ENCODE measurements at places on chromosomes 11 and 22.

GRCh38 chr11:1845561-1846452, 7.0 kb downstream of the TNNI2 start:
- DNase-seq: no peak

- no peak for DNase-seq
Measured at GRCh38 chr11:63023222-63023814, 7.7 kb upstream of the SLC22A8 start.

GRCh38 chr11:6321356-6321755, 1.1 kb upstream of the CAVIN3 start:
- DNase-seq: no peak

DNA sequence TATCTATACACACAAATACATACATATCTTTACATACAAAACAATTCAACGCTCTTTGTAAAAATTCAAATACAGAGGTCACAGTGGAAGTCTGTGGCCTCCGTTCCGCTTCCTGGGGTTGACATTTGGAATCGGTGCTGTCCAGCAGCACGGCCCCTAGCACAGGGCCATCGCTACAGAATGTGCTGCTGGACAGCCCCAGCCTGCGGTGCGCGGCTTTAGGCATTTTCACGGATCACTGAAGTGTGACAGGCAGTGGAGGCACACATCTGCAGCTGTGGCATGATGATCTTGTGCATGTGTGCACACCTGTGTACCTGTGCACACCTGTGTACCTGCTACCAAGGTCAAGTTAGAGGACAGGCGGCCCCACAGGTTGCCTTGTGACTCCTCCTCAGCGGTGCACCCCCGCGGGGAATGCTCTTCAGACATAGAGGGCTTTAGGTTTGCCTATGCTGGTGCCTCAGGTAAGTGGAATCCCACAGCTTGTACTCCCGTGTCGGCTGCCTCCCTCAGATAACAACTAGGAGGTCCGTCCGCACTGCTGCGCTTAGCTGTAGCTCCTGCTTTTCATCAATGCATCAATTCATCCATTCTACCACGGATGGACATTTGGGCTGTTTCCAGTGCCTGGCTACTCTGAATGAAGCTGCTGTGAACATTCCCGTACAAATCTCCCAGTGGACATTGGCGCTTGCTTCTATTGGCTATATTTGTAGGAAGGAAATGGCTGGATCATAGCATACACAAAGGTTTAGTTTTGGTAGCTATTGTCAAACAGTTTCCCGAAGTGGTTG, 29.9 kb downstream of the GAL start:
- no peak for DNase-seq

DNA sequence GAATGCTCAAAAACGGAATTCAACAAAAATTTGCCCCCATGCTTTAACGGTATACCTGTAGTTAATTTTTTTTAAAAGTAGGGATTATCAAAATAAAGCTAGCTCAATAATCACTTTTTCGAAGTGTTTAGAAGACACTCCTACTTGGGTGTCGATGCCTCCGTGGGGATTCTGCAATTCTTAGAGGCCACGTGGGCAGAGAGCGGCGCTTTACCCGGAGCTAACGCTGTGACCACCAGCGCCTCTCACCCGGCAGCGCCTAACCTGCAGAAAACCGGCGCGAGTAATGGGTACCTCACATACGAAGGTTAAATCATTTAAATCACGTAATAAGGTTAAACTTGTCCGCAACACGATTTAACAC, 583 bp downstream of the TAF1D start:
- DNase-seq: peak; percentile 50

DNA sequence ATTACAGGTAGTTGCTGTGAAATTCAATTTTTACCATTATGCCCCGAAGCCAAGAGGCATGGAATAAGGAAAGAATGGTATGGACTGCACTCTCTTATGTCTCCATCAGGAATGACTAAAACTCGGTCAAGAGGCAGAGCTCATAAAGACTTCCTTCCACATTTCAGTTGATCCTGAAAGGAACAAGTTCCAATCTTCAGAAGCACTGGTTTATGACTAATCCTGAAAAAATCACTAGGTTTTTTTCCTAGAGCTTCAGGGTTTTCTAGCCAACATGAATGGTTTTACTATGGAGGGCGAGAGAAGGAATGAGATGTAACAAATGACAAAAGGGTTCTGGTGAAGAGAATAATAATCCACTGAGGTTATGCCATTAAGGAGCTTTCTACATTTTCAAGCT, 832.2 kb downstream of the NTM start:
- no peak for DNase-seq

DNA sequence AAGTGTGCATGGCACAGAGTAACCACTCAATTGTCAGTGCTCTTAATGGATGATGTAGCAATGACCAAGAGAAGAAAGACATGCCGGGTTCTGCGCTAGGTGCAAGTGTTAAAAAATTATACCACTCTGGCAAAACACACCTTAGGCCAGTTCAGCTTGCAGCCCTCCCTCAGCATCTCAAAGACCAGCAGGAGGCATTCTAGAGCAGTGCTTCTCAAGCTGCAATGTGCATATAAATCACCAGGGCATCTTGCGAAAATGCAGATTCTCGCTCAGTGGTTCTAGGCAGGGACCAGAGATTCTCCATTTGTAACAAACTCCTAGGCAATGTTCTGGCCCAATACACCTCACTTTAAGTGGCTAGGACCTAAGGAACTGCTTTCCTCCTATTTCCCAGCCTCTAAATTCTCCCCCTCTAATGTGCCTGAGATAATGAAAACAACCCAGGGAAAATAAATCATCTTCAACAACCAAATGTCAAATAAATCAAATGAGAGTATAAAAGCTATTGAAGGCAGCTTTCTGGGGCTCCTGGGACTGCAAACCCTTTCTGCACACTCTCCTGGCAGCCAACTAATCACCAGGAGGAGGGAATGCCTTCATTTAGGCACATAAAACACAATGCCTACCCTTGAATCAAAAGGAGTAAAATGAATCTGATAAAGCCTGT, 337.2 kb upstream of the API5 start:
- DNase-seq: no peak

DNA sequence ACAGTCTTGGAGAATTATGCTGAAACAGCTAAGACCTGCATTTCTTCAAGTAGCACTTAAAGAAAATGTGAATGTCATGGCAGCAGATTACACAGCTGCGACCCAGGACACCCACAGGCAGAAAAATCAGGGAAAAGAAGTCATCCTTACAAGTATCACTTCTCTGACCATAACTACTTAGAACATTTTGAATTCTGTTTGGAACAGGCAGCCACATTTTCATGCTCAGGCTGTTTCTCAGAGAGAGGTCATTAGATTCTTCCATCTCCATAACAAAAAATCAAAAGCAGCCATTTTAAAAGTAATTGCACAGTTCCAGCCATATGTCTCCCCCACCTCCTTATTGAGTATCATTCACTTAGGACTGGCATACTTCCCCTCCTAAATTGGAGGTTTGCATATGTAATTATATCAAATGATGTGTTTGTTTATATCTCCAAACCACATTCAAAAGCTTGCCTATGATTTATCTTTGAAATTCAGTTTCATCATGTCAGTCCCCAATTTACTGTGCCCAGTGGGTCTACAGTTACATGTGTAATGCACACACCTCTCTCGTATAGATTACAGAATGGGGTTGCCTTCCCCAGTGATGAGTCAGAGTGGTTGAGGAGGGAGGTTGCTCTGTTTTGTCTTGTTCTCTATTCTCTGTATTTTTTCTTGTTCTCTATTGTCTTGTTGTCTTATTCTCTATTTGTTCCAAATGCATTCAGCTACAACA, 276.5 kb upstream of the MTNR1B start:
- DNase-seq: no peak

- DNase-seq: no peak
Measured at GRCh38 chr11:64131683-64132190, 34.2 kb downstream of the MACROD1 start.

- no peak for DNase-seq
Measured at GRCh38 chr11:64566042-64566914, 24.7 kb upstream of the SLC22A12 start.

GRCh38 chr11:61961570-61962212, 5.7 kb downstream of the FTH1 start:
- DNase-seq: no peak

GRCh38 chr11:73280626-73281025, 8.5 kb downstream of the P2RY6 start:
- DNase-seq: no peak

DNA sequence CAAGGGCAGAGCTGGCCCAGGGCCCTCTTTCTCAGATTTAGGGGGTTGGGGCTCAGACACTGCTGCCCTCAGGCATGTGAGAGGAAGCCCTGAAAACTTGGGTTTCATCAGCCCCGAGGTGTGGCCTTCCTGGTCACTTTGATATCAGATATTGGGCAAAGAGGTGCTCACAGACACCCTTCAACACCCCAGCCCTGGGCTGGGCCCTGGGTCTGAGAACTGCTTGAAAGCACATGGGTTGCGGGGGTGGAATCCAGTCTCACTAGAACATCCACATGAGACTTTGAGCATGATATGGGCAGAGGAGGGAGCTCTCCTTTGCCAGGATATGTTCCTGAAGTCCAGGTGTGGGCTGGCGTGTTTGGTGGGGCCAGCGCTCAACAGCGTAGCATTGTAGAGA, 10.4 kb downstream of the DGAT2 start:
- no peak for DNase-seq

GRCh38 chr11:61827571-61828378, at the start of gene FADS2:
Gene FADS2 (plus strand): TSS chr11:61828300. CDS start chr11:61828391, 91 bp downstream.
- peak; percentile 24 for DNase-seq

DNA sequence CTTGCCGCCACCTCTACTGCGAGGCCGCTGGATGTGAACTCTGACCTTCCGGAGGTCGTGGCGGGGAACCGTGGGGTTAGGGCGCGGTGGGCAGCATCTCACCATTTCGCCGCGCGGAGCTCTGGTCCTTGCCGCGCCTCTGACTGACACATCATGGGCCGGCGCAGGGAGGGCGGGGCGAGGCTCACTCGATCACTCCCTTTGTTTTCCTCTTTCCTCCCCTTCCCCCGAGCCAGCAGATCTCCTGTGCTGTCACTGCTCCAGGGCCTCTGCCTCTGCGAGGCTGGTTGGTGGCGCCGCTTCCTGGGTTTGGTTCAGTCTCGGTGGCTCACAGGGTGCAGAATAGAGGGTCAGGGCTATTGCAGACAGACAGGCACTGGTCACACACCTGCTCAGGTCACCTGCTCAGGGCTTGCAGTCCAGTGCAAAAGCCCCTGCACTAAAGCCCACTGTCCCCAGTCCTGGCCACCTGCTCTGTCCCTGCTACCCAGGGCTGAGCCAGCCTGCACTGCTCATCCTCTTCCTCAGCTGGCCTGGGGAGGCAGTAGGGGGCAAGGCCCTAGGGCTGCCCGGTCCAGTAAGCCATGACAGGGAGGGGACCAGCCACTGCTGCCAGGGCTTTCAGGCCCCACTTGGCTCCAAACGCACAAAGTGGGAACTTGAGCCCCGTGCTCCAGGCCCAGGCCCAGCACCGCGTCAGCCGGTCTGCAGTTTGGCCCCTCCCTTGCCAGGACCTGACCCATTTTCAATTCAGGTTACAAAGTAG, 36.2 kb downstream of the PISD start:
- no peak for DNase-seq

- DNase-seq: no peak
Measured at GRCh38 chr11:10991393-10991792, 133.5 kb upstream of the ZBED5 start.

DNA sequence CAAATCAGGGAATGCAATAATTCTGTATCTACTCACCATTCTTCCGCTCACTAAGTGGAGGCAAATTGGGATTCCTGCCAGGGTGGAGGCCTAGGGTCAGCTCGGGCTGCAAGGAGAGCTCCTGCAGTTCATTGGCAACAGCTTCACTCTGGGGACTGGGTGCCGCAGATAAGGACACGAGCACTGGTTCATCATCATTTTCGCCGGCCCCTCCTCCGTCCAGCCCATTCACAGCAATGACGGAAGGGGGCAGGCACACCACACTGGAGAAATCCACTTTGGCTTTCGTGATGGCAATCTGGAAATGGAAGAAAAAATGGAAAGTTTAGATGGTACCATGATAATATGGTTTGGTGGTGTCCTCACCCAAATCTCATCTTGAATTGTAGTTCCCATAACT, 84.4 kb downstream of the MRTFA start:
- no peak for DNase-seq

GRCh38 chr22:27534720-27535125, 266.8 kb downstream of the MN1 start:
- no peak for DNase-seq

- no peak for DNase-seq
Measured at GRCh38 chr11:20112291-20113148, 47.8 kb downstream of the DBX1 start.

GRCh38 chr11:127806501-127806900, 780.9 kb downstream of the ETS1 start:
- DNase-seq: no peak

DNA sequence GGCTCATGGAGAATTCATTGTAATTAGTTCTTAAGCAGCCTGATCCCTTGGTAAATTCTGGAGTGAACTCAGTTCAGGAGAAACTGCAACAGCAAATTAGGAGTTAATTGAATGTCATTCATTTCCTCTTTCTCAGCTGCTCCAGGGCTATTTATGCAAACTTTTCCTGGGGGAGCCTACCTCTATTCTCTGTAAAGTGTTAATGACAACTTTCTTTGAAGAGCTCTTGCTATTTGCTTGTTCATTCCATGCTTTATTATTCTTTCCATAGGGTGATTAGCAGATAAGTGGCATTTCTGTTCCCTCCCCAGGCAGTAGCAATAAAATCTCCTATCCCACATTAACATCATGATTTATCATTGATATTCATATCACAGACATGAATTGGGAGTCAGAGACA, 267.6 kb upstream of the DDI1 start:
- no peak for DNase-seq

- no peak for DNase-seq
Measured at GRCh38 chr22:23556026-23556620, 24.0 kb downstream of the IGLL1 start.

DNA sequence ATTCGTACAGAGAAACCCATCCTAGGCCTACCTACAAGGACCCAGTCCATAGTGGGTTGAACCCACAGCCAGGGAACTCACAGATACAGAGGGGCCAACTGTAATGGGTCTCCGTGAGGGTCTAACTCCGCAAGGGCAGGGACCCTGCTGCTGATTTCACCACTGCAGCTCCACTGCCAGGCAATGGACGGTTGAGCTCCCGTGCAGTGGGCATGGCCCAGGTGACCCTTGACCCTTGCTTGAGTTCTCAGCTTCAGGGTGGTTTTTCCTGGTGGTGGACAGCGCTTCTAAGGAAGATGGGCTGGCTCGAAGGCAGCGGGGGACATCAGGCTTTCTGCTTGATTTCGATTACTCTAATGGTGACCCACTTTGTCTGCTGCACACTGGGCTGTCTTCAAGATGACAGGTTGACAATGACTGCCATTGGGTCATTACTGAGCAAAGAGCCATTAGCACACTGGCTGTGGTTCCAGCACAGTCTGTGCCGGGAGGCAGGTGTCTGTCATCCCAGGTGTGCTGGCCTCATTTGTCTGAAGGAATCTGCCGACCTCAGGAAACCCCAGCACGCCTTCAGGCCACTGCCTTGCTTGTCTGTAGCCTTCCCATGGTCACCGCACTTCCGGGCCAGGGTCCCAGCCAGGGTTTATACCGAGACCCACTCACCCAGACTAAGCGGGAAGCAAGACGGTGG, 3.7 kb upstream of the GAL start:
- no peak for DNase-seq

DNA sequence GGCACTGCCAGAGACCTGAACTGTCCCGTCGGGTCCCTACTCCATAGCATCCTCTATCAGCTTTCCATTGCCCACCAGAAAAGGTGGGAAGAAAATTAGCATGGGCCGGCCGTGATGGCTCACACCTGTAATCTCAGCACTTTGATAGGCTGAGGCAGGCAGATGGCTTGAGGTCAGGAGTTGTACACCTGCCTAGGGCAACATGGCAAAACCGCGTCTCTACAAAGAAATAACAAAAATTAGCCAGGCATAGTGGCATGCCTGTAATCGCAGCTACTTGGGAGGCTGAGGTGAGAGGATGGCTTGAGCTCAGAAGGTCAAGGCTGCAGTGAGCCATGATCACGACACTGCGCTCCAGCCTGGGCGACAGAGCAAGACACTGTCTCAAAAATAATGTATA, 3.5 kb downstream of the SLC25A18 start:
- no peak for DNase-seq

All from stimulated activated CD4-positive, alpha-beta T cell treated with anti-CD3 and anti-CD28 coated beads, Interleukin-15, amount 100 ng/mL, for 1 hour (primary cell).